ENCODE measurements at places on chromosomes 2 and 18.

GRCh38 chr2:105140240-105140568 is 101.3 kb upstream of the GPR45 start:
- no peak for DNase-seq

DNA sequence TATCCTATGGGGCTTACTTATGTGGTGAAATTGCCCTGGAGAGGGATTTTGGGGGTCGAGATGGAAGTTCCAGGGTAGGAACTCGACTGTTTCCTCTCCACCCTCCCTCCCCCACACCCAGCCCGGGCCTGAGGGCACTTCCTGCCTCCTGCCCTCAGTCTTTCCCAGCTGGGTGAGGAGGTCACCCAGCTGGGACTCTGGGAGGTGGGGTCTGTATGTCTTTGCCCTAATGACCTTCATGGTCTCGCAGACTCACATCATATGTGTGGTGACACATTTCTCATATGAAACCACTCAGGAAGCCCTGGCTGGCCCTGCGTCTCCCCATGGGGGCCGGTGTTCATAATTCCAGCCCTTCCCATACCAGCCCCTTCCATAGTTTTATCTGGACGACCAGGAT is 12.4 kb downstream of the ATOH8 start:
- no peak for DNase-seq

- no peak for DNase-seq
These were observed 33.9 kb downstream of the CRYGD start for GRCh38 chr2:208090420-208090819.

GRCh38 chr2:189485146-189485545 is 43.9 kb downstream of the WDR75 start:
- DNase-seq, result no peak
